Activated T-cell treated with anti-CD3 and anti-CD28 coated beads, Interleukin-2, amount 50 U/mL, for 4 hours (primary cell): ENCODE measurements at places on chromosomes 5 and 9.

DNA sequence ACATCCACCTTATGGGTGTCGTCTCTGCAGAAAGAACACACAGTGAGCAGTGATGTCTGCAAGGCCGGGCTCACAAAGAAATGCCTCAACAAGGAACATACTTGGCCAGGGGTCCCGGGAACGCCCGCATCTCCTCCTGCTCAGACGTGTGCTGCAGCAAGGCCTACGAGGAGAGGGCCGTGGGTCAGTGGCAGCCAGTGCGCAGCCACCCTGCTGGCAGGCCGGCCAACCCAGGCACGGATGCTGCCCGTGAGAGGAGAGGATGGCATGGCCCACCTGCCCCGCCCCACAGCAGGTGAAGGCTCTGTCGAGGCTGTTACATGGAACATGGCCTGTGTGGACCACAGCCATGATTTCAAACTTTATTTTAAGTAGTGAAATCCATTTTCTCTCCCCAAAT, 19.3 kb downstream of the SEC16A start:
- DNase-seq: no peak

DNA sequence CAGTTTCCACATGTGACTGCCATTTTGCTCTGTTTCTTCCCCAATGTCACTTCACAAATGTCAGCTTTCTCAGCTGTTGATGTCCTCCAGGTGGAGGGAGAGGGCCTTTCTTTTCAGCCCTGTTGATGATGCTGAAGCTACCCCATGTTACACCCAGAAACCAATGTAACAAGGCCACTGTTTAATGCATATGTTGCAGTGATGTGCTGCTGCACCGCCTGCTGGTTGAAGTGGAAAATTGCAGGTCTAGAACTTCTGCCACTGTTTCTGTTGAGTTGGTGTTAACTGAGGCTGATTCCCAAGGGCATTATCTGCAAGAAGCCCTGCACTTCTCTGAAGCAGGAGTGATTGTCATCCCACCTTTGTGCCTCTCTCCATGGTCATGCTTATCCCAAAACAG, 428.4 kb downstream of the KDM4C start:
- DNase-seq: no peak

- DNase-seq: no peak
These were observed 164.1 kb upstream of the MPDZ start for GRCh38 chr9:13443346-13444244.

DNA sequence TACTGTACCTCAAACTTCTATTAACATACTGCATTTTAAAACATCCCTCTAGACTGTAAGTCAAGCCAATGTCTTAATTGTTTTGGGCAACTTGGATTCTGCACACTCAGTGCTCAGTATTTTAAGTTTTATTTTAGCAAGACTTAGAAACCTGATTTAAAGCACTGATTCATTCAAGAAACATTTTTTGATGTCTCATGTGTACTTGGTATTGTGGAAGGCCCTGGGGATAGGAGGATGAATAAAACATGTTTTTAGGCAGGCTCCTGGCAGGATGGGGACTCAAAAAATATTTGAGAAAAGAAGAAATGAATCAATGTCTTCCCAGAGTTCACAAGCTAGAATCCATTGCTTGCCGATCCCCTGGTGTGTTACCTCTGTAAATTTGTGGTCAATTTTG, 334.0 kb upstream of the PUM3 start:
- no peak for DNase-seq

- DNase-seq: no peak
These were observed 53.8 kb downstream of the NIM1K start for GRCh38 chr5:43245724-43246385.

GRCh38 chr9:108434502-108434901, 421.3 kb downstream of the ACTL7B start:
- DNase-seq: no peak

GRCh38 chr5:67077296-67077695, 119.3 kb downstream of the CD180 start:
- DNase-seq: no peak

- no peak for DNase-seq
These were observed 13.5 kb downstream of the CTNND2 start for GRCh38 chr5:11890777-11891176.

DNA sequence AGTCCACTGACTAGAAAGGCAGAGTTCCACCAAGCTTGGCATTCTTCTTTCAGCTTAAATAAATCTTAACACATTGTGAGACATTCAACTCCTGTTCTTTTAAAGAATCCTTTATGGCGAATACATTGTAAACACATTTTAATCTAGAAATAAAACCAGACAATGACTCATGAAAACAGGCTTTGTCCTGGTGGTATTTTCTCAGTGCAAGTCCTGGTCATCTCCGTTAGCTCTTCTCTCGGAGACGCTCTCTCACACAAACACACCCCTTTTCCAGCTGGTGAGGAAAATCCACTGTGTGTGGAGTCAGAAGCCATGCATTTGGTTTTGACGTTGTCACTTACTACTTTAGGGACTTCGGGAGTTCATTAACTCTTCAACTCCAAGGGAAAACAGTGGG, 140.4 kb downstream of the AUH start:
- no peak for DNase-seq

DNA sequence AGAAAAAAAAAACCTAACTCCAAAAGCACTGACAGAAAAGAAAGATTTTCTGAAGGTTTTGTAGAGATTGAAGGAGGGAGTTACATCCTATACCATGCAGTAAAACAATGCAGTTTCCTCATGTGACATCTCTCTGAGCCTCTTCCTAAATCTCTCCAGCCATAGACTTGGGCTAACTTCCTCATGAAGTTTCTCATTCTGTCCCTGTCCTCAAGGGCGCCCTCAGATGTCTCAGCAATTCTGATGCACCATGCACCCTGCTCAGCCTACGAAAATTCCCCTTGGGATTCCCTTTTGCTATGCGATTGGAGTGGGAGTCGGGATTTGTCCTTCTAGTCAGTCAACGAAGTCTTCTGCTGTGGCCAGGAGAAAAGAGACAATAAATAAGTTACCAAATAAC, 68.9 kb downstream of the FAT2 start:
- no peak for DNase-seq

GRCh38 chr5:80070338-80071056, 35.3 kb downstream of the THBS4 start:
- no peak for DNase-seq

GRCh38 chr5:72079288-72079687, 28.0 kb upstream of the MAP1B start:
- DNase-seq: no peak

DNA sequence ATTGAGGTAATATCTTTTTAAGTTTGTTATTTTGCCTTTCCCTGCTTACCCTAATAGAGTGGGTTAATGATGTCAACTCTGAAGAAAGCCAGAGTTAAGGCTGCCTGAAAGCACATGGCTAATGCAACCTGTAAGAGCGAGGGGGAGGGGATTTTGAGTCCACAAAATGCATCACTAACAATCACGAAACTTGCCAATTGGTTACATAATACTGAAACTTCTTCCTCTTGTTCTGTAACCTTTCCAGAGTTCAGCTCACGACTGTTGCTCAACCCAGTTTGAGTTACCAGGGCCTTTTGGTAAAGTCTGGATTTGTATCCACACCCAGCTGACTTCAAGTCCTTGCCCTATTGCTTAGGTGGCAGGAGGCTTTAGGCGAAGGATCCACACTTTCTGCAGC, 308.8 kb downstream of the EFNA5 start:
- DNase-seq: no peak

GRCh38 chr9:5951686-5952211, 61.1 kb downstream of the MLANA start:
- no peak for DNase-seq

- DNase-seq: no peak
These were observed 251.2 kb downstream of the CHSY3 start for GRCh38 chr5:130155345-130156011.

- DNase-seq: no peak
These were observed 730.1 kb downstream of the NR2F1-AS1 start for GRCh38 chr5:92850886-92851285.

DNA sequence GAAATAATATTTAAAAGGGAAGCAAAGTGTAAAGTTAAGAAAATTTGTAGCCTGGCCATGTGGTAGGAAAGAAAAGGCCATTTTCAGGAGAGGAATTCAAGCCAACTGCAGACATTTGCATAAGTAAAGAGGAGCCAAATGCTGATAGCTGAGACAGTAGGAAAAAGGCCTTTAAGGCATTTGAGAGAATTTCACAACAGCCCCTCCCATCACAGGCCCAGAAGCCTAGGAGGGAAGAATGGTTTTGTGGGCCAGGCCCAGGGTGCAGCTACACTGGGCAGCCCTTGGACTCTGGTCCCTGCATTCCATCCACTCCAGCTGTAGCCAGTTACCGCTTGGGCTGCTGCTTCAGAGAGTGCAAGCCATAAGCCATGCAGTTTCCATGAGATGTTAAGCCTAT, 1556.8 kb downstream of the EFNA5 start:
- no peak for DNase-seq

DNA sequence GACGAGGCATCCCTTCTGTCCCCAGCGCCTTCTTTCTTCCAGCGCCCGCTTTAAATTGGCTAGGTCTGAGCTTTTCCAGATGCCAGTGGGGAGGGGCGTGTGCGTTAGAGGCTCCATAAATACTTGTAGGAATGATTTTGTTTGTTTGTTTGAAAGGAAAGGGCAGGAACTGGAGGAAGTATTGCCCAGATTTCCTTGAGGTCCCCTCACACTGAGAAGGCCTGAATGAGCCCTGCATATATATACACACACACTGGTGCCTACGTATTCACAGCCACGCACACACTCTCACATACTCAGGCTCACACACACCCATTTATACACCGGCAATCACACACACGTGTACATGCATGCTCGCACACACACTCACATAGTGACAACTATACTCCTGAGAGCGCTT, 1.0 kb upstream of the SLIT3 start:
- no peak for DNase-seq

DNA sequence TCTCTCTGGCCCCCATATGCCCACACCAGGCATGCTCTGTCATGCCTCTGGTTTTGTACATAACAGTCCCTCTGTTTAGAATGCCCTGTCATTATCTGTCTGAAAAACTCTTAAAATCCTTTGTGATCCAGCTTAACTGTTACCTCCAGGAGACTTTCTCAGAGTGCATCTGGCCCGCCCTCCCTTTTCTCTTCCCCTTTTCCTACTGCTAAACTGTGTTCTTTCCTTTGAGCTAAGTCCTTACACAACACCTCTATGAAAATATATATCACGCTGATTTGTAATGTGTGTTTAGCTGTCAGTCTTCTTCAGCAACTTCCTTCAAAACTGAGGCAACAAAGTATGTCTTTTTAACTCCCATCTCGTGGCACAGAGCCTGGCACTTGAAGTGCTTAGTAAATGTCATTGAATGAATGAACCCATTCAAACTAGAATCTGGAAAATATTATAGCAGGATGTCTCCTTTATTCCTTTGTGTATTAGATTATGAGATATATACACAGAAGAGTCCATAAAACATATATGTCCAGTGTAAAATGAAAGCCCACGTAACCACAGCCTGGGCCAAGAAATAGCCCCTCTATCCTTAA, 166.2 kb upstream of the KLF9 start:
- DNase-seq: no peak

GRCh38 chr5:180141068-180141660, 67.8 kb downstream of the RASGEF1C start:
- DNase-seq: no peak

GRCh38 chr9:110447476-110447875, 109.8 kb upstream of the TXNDC8 start:
- no peak for DNase-seq

- DNase-seq: no peak
These were observed 877.7 kb downstream of the TLE4 start for GRCh38 chr9:80449513-80449912.

DNA sequence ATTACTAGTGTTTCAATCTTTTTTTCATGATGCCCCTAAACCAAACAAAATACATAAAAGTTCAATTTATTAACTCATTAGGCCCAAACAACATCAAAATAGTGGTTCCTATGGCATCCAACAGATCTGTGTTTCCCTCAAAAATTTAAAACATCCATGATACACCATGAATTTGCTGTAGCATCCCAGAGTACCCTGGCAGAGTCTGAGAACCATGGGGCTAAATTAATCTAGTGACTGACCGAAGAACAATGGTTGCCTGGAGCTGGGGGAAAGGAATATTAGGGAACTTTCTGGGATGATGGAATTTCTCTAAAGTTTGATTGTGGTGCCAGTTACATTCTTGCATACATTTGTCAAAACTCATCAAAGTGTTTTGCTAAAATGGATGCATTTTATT, 79.5 kb upstream of the TRIO start:
- DNase-seq: no peak

- no peak for DNase-seq
These were observed 2.6 kb upstream of the SMC5 start for GRCh38 chr9:70256123-70256551.

GRCh38 chr5:78574131-78574673, 74.4 kb downstream of the LHFPL2 start:
- DNase-seq: no peak

- peak; percentile 12 for DNase-seq
These were observed 426 bp downstream of the FAM114A2 start for GRCh38 chr5:154038261-154038706.

GRCh38 chr5:172973127-172973916, 10.2 kb upstream of the ATP6V0E1 start:
- DNase-seq: no peak

DNA sequence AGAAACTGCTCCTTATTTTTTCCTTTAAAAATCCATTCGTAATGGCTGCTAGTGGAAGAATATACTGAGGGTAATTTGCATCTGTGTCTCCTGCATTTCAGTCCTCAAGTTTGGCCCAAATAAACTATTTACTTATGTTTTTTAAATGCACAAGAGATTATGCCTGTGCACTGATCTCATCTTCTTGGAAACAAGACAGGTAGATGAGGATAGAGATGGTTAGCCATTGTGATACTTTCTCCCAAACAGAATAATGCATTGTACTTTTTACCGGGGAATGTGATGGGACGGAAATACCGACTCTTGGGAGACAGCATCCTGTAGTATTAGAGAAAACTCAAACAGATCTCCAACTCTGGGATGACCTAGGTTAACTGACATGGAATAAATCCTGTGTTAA, 72.5 kb upstream of the DAB2 start:
- DNase-seq: no peak

GRCh38 chr5:81290146-81290545, 11.2 kb upstream of the ZCCHC9 start:
- DNase-seq: no peak

- no peak for DNase-seq
These were observed 112.3 kb downstream of the VCAN start for GRCh38 chr5:83583859-83584258.

GRCh38 chr5:143781993-143782520, 29.9 kb upstream of the HMHB1 start:
- no peak for DNase-seq

DNA sequence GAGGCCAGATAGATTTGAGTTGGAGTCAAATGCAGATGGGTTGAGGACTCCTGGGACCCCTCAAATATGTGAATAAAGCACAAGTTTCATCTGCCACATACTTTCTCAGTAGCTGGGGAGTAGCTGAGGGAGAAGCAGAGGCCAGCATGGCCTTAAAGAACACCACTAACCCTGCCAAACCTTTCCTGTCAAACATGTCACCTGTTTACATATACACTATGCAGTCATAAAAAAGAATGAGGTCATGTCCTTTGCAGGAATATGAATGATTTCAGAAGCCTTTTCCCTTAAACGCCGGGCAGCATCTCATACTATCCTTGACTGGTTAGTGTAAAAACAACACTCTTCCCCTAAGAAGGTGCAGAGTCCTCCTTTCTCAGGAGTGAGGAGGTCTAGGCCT, 25.2 kb upstream of the HSD17B4 start:
- no peak for DNase-seq

GRCh38 chr5:73534011-73534644, 31.3 kb downstream of the ANKRA2 start:
- no peak for DNase-seq

GRCh38 chr9:103625161-103625804, 468.8 kb upstream of the SMC2 start:
- DNase-seq: no peak
